ENCODE measurements at places on chromosomes 12 and 14.

GRCh38 chr12:57852200-57852599 is 5.7 kb upstream of the CTDSP2 start:
- DNase-seq, result no peak

DNA sequence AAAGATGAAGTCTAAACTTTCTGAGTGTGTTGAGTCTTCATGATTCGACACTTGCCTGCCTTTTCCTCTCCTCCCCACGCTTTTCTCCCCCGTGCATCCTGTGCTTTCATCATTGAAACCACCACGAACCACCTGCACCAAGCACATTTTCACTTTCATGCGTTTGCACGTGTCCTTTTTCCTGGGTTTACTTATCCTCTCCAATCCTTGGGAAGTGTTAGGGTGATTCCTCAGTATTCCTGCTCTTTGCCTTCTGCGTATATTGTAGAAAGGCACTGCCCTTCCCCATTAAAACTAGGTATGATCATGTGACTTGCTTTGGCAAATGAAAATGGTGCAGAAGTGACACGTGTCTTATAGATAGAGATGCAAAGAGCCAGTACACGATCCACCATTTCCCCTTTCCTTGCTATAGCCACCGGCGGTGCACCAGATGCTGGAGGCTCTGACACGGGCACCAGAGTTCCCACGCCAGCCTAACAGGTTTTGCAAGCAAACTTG is 106.6 kb downstream of the BRMS1L start:
- peak; percentile 59 for DNase-seq

DNA sequence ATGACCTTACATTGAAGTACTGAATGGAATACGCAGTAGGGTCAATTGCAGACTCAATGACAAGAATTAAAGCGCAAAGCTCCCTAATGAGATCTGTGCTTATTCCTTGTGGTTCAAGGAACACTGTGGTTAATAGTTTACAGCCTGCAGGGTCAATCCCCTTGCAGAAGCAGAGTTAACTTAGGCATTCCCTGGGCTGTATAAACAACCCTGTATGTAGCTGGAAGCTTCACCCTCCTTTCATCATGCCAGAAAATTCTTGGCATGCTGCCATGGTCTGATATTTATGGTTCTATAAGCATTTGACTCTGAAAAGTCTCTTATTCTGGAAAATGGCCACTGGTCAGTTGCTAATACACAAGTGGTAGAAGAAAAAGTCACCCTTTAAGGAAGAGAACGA is 227.7 kb downstream of the NOVA1 start:
- peak; percentile 36 for DNase-seq

DNA sequence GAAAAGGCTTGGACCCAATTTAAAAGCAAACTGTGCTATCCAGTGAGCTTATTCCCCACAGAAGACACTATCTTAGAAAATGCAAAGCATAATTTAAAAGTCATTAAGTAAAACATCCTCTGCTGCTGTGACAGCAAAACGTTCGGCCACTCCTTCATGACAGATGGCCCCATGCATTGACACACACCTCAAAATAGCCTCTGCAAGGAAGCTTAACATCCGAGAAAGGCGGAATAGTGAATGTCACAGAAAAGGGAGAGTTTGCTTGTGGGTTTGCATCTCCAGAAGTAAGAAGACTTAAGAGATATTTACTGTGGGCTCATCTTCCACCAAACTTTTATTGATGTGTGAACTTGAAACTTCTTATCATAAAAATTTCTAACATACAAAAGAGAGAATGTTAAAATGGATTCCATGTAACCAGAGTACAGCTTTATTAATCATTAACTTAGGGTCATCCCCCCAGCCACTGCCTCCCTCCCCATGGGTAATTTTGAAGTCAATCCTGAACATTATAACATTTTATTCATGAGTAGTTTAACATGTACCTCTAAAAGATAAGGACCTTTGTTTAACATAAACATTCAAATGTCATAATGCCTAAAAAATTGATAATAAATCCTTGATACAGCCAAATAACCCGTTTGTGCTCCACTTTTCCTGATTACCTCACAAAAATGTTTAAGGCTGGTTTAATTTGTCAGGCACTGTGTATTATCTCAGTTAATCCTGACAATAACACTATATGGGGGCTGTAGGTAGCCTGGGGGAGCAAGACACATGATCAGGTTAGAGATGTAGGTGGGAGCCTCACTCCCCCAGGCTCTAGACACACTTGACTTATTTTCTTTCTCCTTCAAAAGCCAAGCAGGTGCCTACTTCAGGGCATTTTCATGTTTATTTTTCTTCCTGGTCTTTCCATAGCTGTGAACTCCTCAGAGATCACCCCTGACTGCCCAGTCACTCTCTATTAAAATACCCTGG is 119.7 kb upstream of the TMCC3 start:
- no peak for DNase-seq

GRCh38 chr12:68536885-68537485 is 73.7 kb upstream of the RAP1B start:
- DNase-seq, result no peak

- no peak for DNase-seq
These were observed 63.3 kb downstream of the GTF2A1 start for GRCh38 chr14:81157431-81157830.

DNA sequence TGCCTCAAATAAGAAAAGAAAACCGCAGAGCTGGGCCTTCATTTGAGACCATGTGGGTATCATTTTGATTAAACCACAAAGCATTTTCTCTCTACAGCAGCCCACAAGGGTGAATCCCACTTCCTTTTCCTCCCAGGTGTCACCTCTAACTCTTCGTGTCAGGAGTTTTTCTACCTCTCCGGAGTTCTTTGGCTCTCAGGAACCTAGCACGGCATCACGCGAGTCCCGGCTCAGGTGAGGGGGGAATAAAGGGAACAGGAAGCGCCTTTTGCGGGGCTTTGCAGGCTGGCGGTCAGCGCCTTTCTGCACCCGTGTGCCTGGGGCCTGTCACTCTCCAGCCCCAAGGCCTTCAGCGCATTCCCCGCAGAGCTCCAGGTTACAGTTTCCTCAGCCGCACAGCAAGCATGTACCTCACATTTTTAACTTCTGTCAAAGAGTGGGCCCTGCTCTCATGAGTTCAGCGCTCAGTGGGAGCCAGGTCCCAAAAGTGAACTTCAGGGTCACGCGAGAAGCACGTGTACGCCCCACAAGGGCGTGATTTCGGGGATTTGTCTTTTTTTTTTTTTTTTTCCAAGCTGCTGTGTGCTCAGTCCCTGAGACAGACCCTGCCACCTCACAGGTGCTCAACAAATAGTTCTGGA is 740 bp upstream of the PRPF40B start:
- DNase-seq, result peak; percentile 73

DNA sequence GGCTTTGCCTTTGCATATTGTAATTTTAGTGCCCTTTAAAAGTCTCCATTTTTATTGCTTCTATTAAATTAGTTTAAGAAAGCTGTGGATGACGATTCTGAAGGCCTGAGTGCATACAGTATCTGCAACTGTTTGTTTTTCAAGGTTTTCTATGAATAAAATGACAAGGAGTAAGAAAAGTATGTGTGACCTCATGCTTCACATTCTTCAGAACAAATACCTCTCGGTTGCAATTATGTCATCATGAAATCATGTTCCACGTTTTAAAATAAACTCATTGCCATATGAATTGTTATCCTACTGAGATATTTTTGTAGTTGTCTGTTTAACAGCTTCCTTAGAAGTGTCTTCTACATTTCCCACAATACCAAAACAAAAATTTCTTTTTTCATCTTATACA is 374.6 kb downstream of the MDGA2 start:
- no peak for DNase-seq

DNA sequence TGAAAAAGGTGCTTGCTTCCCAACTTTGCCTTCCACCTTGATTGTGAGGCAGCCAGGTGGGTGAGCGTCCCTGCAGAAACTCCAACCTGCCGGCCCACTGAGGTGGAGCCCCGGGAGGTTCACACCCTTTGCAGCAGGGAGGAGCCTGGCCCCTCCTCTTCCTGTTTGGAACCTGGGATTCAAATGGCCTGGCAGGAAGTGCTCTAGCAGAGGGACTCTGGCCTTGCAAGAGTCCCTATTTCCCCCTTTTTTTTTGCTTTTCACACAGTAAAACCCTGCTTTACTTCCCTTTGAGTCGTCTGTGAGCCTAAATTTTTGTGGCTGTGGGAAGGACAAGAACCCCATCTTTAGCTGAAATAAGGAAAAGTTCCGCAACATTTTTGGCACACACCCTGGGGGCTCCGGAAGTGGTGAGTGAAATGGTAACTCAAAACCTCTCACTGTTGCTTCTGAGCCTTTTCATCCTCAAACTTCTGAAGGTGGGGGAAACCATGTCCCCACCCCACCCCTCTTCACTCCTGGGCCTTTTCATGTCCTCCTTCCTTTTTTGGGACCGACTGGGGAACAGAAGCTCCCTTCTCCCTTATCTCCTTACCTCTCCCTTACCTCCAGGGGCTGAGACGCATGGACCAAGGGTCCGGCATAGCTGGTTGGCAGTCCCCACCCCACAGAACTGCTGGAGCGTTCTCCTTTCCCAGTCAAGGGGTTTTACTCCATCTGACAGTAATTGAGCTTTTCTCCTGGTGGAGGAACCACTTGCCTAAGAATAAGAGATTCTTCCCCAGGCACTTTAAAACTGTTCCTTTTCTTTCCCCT is 102.0 kb downstream of the KCNMB4 start:
- no peak for DNase-seq

DNA sequence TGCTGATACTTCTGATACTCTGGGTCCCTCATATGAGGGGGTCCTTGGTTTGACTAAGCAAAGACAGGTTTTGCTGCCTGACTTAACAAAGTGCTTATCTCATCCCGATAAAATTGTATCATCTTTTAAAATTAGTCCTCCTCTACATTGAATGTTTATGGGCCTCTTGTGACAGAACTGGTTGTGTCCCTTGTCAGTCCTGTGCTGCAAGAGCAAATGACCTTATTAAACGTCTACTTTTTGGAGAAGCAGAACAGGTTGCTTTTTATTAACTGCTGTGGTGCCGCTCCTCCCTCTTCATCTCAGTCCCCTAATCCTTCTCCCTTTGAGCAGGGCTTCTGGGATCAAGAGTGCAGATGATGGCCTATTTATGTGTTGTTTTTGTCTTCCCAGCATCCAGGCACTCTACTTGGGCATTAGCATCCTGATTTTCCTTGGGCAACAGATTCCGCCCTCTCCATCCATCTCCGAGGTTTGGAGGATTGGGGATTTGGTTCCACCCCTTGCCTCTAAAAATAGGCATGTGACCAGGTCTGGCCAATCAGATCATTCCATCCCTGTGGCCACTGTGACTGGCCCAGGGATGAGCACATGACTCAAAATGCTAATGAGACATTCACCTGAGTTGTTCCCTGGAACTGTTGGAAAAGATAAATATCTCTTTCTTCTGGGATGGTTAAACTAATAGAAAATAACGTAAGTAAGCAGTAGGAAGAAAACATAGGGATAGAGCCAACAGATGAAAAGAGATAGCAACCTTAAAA is 2.9 kb upstream of the DENR start:
- peak; percentile 73 for DNase-seq

- DNase-seq, result peak; percentile 86
These were observed 253.7 kb downstream of the DUSP6 start for GRCh38 chr12:89098441-89099112.

DNA sequence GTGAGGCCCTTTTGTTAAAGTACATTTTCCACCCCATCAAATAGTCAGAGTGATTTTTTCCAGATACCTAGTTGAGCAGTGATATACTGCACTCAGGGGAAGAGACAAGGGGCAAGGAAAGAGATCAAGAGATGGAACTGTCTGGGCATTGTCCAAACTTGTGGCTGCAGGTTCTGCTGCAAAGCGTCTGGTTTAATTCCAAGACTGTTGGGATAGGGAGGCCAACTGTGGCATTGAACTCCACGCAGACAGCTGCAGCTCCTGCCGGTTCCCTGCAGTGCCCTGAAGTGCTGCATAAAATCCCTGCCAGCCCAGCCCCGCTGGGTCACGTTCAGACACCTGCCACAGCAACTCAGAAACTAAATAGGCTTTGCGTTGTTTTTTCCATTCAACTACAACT is 30.5 kb downstream of the RPH3A start:
- peak; percentile 81 for DNase-seq

DNA sequence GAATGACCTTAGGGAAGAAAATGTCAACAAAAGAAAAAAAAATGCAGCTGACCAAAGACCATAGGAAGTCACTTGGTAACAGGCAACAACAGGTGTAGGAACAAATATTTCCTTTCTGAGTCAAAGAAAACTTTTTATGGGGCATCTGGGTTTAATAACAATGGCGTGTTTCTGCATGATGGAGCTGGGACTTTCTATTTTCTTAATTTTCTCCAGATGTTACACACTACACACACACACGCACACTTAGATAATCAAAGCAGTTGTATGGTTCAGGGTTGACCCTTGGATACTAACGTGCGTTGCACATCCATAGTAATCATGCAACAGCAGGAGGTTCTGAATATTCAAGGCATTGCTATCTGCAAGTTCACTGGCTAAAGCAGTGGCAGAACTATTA is 47.9 kb upstream of the NTF3 start:
- peak; percentile 49 for DNase-seq

GRCh38 chr14:96914571-96915128 is 117.5 kb downstream of the VRK1 start:
- no peak for DNase-seq

DNA sequence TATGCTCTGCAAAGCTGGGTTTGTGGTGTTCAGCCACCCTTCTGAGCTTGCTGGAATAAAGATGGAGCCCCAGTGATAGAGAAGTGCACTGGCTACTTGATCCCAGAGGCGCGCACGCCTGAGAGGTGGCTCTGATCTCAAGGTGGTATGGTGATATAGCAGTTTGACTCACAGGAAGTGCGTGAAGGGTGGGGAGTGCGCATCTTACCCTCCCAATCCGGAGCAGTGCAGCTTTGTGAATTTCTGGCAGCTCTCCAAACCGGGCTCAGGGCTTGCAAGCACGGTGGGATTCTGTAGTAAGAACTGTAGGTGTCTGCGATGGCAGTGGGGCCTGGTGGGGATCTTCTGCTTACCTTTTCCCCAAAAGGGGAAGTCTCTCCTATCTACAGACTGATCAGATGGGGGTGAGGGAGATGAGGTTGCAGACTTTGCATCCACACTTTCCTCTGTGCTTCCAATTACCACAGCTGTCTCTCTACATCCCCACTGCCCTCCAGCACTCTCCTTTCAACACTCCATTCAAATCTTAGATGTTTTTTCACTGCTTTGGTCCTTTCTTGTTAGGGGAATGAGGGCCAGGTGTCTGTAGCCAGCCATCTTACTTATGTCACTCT is 197.4 kb upstream of the SLC38A2 start:
- no peak for DNase-seq

- DNase-seq, result no peak
These were observed 41.4 kb downstream of the CBX5 start for GRCh38 chr12:54238531-54238930.

DNA sequence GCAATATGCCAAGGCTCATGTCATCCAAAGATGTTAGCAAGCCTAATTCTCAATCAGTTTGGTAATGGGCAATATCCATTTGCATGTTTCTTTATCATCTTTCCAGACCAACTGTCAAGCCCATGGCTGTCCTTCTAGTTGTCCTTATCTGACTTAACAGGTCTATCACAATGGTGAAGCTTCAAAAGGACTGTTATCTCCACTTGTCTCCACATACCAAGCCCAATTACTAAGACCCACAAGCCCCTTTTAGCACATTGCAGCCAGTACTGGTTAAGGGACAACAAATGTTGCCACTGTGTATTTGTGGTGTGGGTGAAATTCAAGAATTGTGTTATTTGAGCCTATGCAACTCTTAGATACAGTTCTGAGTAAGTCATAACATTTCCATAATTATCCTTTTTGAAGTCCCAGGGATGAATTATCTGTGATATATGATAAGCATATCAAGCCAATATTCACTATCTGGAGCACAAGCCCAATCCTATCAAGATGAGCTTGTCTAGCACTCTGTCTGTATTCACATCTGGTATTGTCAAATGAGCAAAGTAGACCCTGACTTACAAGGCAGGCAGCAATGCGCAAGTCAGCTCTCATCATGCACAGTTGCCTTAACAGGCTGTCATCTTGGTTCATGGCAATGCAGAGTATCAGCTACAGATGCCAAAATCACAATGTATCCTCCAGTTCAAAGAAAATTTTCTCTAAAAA is 19.3 kb upstream of the ST8SIA1 start:
- DNase-seq, result no peak

Data from NCI-H146 (cell line).